ENCODE measurements at places on chromosomes 7 and 10.

GRCh38 chr10:68434657-68435056 lies 27.6 kb upstream of the RUFY2 start:
- no peak for DNase-seq

DNA sequence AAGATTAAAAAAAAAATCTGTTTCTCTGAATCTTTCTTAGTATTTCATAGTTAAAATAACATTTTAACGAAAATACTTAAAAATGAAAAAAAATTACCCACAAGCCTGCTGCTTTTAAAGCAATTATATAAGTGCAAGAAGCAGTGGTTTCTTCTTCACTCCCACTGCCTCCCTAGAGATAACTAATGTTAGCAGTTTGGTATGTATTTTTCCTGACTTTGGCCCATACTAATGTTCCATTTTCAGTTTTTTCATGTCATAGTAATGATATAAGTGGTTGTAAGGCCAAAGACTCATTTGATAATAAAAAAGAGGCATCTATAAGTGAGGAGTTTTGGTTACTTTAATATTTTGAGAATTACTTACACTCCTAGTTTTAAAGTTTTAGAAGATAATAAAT lies 24.3 kb upstream of the LAMB1 start:
- DNase-seq: no peak

GRCh38 chr7:127908430-127909258 lies 122.6 kb downstream of the LRRC4 start:
- DNase-seq: no peak

GRCh38 chr7:87317691-87318245 lies 27.7 kb upstream of the CROT start:
- peak; percentile 5 for DNase-seq

- no peak for DNase-seq
These were observed 4.9 kb downstream of the TMEM130 start for GRCh38 chr7:98864731-98865453.
